ENCODE measurements at places on chromosomes 7 and 10. TPM values are rescaled to one million over a fixed set of nuclear protein-coding genes. Genes with fewer than 3 reads are reported as not detected.

MYO1G gene
- 0.17 TPM for total RNA-seq

PAPOLB gene
- total RNA-seq = under 0.01 TPM

PKD2L1 gene
- not detected for total RNA-seq

PAOX gene
- total RNA-seq = 7.2 TPM

GSTK1 gene
- 111 TPM for total RNA-seq

CDHR1 gene
- total RNA-seq = 8.8 TPM

AKR1E2 gene
- 20.5 TPM for total RNA-seq

TMEM213 gene
- not detected for total RNA-seq

SERPINE1 gene
- total RNA-seq = 237 TPM

SOSTDC1 gene
- not detected for total RNA-seq

HMX2 gene
- total RNA-seq = not detected

CADPS2 gene
- total RNA-seq = 1.1 TPM

CNPY1 gene
- total RNA-seq = 0.16 TPM

CACNB2 gene
- not detected for total RNA-seq

AKR1C2 gene
- total RNA-seq = 28.0 TPM

ANK3 gene
- 23.7 TPM for total RNA-seq

GDF10 gene
- not detected for total RNA-seq

LRIT1 gene
- not detected for total RNA-seq

PDAP1 gene
- total RNA-seq = 184 TPM

KCNH2 gene
- total RNA-seq = 1.5 TPM

AKR1D1 gene
- not detected for total RNA-seq

TRIM73 gene
- total RNA-seq = 1.8 TPM

OR6B1 gene
- not detected for total RNA-seq

PPP1R17 gene
- total RNA-seq = not detected

NRG3 gene
- total RNA-seq = not detected

MRC1 gene
- total RNA-seq = not detected

CYP26A1 gene
- not detected for total RNA-seq

MOSPD3 gene
- 16.3 TPM for total RNA-seq

NCF1 gene
- total RNA-seq = not detected

MTURN gene
- total RNA-seq = 15.5 TPM

AGR2 gene
- total RNA-seq = 1.9 TPM

AQP1 gene
- total RNA-seq = 0.17 TPM

UCN3 gene
- total RNA-seq = not detected

DNAJC30 gene
- 3.0 TPM for total RNA-seq

ZNF680 gene
- total RNA-seq = 14.5 TPM

TECTB gene
- not detected for total RNA-seq

SPDYE11 gene
- total RNA-seq = not detected

CCDC136 gene
- 7.8 TPM for total RNA-seq

SAMD8 gene
- total RNA-seq = 39.5 TPM
